ENCODE measurements at places on chromosomes 1 and 21.

DNA sequence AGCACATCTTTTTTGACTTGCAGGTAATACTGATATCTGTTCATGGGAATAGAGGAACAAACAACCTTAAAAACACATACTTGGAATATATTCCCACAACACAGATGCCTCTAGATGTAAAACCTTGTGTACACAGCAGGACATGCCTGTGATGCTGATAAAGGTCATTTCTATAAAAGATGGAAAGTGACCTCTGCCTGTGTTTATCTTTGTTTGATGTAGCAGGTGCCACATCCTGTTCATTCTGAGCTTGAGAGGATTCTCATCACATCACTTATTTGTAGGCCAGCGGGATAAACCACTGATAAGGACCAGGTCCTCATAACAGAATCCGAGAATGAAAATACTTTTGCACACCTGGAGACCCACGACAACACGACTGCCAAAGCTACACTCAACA lies 133.7 kb downstream of the SMYD2 start:
- DNase-seq: no peak

DNA sequence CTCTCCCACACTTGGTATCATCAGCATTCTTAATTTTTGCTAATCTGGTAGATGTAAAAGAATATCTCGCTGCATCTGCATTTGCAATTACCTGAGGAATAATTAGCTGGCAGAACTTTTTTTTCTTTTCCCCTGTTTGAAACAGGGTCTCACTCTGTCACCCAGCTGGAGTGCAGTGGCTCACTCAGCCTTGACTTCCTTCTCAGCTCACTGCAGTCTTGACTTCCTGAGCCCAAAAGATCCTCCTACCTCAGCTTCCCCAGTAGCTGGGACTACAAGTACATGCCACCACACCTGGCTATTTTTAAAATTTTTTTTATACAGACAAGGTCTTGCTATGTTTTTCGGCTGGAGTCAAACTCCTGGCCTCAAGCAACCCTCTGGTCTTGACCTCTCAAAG lies 35.4 kb upstream of the ENAH start:
- no peak for DNase-seq

DNA sequence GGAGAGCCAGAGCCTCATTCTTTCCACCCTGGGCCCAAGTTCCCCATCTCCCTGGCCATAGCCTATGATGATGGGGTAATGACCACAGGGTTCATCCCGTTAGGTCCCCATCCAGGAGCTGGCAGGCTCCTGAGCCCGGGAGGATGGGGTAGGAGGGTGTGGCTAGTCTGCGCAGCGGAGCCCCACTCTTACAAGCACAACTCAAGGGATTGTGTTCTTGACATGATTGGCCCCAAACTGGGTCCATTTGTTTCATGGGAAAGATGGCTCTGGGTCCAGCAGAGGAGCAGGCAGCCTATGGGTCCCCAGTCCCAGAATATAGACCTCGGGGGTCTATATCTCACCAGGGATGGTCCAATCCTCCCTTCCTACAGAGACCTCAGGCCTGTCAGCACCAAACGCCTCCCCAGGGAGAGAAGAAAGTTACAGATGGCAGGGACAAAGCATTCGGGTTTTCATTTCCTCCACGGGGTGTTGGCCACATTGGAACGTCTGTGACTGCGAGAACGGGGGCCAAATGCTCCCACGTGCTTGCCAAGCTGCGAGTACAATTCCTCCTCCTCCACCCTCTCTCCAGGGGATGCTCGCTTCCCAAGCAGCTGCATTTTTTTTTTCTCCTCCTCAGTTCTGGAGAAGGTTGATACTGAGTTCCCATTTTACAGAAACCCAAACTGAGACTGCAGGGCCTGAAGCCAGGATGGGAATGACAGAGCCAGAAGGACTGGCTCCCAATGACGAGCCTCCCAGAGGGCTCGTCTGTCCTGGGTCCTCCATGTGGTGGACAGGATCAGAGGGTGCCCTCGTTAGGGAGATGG lies 71.0 kb downstream of the DHRS3 start:
- no peak for DNase-seq

GRCh38 chr1:13935336-13935735 lies 235.3 kb downstream of the PRDM2 start:
- no peak for DNase-seq

- DNase-seq: no peak
Observed at GRCh38 chr1:206687915-206688442, 3.3 kb downstream of the MAPKAPK2 start.

GRCh38 chr1:161196521-161197451 lies 2.1 kb downstream of the ADAMTS4 start:
- DNase-seq: no peak

- no peak for DNase-seq
Observed at GRCh38 chr1:205355075-205355453, 1.7 kb downstream of the KLHDC8A start.

- DNase-seq: no peak
Observed at GRCh38 chr1:40692429-40692895, 958 bp downstream of the NFYC start.

GRCh38 chr1:240575981-240576662 lies 35.8 kb downstream of the GREM2 start:
- no peak for DNase-seq

DNA sequence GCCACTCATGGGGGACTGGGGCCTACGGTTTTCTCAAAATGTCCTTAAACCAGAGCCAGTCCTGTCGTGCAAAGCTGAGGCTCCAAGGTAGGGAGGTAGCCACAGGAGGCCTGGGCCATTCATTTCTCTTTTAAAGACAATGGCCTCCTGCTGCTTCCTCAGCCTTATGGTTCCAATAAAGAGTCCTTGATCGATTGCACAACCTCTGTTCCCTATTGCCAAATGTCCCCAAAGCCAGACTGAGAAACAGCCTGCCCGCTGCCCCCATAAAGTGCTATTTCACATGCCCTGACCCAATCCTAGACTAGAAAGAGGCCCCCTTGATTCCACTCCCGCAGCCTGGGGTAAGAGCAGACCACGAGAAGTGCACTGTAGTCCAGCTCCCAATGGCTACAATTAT lies 166.7 kb downstream of the CLIC6 start:
- DNase-seq: no peak

DNA sequence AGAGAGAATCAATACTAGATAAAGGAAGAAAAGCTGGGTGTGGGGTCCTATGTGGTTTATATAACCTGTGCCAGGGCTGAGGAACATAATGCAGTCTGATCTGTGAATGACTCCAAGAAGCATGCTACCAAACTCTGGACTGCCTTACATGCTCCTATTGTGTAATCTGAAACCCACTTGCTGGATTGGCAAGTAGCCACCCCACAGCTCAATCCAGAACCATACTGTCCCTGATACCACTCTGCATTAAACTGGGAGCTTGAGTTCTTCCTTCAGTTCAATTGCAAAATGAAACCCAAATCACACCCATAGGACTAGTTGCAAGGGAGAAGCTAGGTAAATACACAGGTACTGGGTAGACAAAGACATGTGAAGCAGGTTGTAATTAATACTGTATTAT lies 115.4 kb upstream of the NEGR1 start:
- DNase-seq: no peak

DNA sequence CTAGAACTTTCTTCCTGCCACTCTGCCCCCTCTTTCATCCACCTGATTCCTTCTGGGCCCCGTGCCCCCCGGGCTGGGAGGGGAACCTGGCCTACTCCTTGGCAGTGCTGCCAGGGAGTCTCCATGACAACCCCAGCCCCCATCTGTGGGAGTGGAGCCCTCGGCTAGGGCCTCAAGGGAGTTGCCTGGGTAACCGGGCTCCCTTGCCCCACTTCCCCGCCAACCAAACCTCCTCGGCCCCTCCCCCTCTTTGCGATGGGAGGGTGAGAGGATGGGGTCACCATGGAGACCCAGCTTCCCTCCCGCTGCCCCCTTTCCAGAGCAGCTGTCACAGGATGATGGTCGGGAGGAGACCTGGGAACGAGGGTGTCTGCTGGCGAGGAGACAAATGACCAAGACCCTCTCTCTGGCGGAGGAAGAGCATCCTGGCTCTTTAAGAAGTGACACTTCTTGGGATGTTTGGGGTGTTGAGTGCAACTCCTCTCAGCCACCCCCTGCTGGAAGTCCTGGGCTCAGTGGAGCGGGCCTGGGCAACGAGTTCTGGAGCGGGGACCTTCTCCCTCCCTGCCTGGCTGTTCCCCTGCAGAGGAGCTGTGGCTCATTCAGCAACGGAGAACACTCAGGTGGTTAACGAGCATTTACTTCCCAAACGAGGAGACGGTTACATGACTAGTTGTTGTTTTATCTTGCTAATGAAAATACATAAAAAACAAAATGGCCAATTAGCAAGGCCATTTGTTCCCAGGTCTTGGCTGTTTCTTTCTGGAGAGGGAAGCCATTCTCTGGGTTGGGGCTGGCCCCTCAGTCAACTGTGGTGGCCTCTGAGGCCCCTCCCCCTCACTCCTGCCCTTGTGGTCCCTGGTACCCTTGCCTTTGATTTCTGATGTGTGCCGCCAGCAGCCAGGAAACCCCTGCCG lies 82.8 kb downstream of the UBIAD1 start:
- DNase-seq: no peak

DNA sequence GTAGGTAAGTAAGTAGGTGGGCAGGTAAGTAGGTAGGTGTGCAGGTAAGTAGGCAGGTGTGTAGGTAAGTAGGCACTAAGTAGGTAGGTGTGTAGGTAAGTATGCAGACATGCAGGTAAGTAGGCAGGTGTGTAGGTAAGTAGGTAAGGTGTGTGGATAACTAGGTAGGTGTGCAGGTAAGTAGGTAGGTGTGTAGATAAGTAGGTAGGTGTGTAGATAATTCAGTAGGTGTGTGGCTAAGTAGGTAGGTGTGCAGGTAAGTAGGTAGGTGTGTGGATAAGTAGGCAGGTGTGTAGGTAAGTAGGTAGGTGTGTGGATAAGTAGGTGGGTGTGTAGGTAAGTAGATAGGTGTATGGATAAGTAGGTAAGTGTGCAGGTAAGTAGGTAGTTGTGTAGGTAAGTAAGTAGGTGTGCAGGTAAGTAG lies 53.9 kb upstream of the COG2 start:
- no peak for DNase-seq

DNA sequence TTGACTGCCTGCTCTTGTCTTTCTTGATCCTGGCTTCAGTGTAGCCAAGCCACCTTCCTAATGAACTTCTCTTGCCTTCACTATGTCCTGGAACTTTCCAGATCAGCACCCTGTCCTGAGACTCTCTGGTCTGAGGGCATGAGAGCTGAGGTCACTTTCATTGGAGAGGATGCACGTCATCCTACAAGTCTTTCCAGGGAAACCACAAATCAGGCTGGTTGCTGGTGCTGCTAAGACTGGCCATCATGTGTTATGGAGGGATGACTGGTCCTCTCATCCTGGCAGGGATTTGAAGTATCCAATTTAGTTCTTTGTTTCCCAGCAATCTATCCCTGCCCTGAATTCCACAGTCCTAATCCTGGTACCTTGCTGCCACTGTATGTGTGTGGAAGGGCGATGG lies 228.6 kb downstream of the GPATCH2 start:
- DNase-seq: no peak

DNA sequence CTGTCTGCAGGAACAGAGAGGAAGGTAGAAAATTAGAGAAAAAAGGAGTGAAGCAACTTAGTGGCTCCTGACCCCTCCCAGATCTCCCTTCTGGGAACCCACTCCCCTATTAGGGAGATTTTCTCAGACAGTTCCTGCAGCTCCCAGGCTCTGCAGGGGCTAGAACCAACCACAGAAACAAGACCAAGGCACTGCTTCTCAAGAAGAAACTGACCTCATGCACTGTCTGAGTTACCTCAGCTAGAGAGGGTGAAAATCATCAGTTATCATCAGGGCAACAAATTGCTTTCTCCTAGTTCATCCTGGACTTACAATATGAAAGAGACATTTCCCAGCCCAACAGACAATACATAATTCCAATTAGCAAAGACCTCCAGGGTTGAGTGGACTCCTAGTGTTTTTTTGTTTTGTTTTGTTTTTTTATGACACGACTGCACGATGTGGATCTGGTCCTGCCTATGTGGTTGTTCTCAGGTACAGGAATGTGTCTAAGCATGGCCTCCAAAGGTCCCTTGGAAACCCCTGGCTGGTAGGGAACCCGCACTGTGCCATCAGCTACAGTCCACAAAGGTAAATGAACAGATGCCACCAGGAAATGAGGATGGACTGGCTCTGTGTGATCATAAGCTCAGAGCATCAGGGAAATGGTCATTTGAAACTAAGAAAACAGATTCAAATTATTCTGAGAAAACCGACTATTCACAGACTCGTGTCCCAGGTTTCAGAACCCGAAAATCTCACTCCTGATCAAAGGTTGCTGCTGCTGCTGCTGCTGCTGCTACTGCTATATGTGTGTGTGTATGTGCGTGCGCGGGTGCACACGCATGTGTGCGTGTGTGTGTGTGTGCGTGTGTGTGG lies 65.3 kb downstream of the LAMC2 start:
- no peak for DNase-seq

- DNase-seq: no peak
Observed at GRCh38 chr21:43779660-43780059, 3.6 kb upstream of the CSTB start.

GRCh38 chr1:241167121-241167630 lies 189.8 kb downstream of the RGS7 start:
- DNase-seq: no peak

DNA sequence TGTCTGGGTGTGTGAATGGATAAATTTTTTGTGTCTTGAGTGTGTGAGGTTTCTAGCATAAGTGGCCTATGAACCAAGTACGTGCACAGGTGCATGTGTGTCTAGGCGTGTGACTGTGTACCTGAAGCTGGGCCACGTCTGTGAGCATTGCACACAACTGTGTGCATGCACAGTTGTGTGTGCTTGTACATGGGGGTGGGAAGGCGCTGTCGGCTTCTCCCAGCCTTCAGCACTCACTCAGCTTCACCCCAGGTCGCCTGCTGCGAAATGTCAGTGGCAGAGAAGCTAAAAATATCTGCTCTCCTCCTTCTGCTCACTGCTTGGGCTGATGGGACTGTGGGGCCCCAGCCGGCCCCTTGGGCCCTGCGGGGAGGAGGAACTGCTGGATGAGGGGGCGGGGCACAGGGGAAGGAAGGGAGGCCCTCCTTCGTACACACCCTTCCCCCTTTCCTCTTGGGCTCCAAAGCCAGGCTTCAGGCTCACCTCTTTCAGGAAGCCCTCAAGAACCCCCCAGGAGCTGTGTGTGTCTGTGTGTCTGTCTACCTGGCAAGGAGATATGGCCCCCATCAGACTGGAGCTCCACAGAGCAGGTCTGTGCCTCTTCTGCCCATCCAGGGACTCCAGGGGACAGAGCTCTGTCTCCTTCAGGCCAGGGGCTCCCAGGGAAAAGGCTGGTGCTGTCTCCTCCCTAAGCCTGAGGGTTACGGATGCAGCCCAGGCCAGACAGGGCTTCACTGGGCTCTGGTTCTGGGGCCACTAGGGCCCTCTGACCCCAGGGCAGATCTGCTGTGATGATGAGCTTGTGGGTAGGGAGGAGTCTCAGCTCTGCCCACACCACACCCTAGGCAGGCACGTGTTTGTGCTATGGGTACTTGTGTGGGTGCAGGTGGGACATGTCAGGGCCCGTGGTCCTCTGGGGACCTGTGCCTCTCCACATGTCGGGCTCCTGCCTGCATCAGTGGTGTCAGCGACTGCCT lies 35.6 kb upstream of the WASF2 start:
- peak; percentile 82 for DNase-seq

DNA sequence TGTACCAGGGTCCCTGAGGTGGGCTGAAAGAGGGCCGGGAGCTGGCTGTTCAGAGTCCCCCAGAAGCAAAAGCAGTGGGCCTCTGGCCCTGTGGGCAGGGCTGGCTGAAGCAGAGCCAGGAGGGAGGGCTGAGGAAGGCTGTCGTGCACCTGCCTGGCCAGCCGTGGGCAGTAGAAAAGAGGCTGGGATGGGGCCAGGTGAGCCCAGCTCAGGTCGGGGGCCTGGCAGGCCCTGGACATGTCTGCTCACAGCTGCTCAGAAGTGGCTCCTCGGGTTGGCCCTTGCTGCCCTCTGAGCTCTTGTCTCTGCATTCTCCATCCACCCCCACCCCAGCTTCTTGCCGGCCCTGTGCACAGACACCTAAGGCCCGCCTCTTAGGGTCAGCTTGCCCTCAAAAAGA lies 60.0 kb downstream of the TCP10L start:
- DNase-seq: no peak
